Tibial nerve (tissue), 4 donors: ENCODE measurements at places on chromosomes 5 and 9.
A peak's percentile ranks its signal among the peaks of the same experiment; 100 is the strongest.

DNA sequence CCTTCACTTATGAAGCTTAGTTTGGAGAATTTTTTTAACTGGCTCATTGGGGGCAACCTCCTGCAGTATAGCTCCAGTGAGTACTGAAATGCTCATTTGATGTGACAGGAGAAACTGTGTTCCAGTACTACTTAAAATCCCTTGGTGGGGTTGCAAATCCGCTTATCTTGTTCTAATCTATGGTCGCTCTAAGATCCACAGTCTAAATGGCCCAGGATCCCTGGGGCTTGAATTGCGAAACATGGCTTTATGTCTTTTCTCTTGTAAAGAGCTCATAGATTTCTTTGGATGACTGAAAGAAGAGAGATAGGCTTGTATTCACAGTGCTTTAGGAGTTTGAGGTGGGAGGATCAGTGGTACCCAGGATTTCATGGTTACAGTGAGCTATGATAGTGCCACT is 52.7 kb downstream of the ADAMTSL1 start:
- no peak for DNase-seq

DNA sequence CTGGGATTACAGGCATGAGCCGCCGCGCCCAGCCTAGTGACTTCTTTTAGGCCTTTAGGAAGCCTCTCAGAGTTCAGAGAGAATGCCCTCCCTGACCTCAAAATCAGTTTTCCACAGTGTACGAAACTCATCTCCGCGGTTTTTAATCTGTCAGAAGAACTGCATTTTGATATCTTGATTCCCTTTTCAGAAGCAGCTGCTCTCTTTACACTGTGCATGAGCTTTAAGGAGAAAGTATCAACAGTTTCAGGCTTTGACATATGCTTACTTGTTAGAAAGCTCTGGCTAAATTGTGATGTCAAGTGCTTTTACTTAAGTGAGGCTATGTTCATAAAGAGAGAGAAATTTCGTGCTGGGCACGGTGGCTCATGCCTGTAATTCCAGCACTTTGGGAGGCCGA is 74.6 kb downstream of the USP20 start:
- DNase-seq: no peak

DNA sequence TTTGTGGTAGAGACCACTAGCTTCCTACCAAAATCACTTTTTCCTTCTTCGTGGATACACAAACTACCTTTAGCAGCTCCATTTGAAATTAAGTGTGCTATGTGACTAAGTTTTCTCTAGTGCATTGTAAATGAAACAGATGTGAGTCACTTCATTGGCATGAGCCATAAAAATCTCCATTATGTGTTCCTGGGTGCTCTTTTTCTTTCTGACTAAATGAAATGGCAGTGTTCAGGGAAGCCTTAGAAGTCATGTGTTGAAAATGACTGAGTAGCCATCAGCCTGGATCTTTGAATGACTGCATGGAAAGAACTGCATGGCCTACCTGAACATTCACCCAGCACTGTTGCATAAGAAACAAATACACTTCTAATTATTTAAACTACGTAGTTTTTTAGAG is 107.9 kb downstream of the NDUFAF2 start:
- DNase-seq: no peak

DNA sequence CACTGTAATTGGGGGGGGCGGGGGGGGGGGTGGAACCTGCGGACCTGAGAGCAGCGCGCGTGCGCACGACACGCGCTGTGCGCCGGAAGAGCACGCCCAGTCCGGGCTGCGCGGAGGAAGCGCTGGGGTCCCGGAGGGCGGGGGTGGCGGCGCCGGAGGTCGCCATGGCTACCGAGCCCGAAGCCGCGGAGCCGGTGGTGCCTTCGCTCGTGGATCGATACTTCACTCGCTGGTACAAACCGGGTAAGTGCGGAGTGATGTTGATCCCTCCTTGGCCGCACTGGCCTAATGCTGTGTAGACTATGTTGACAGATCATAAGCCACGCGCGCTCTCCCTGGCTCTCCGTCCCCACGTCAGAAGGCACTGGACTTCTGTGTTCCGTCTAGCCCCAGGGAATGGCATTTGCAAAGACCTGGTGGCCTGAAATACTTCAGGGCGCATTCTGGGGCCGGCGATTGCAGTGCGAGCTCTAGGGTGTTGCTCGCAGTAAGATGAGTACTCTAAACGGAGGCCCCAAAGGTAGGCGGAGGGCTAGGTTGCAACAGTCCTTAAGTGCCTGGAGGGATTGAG is at the start of gene ABITRAM:
TSS of gene ABITRAM (plus strand) at position 78 of the 571 bp plus-strand sequence. CDS start at position 165, 87 bp downstream.
- peak; percentile 48 for DNase-seq

GRCh38 chr9:7907551-7908337 is 108.2 kb upstream of the DMAC1 start:
- DNase-seq: no peak

DNA sequence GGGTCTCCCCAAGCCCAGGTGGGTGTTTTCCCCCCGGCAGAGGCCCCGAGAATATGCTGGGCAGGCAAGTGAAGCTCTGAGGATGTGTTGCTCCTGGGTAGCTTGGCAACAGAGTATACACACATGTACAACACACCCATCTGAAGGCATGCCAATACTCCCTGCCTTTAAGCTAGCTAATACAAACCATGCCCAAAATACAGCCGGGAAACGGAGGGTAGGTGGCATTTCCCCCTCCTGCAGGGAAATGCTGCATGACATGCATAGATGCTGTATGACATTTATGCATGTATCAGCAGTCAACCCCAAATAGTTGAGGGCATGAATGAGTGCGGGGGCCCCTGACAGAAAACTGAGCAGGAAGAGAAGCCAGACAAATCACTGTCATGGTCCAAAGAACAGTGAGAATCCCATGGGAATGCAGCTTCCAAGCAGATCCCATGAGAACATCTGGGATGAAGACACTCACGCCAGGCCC is 614.1 kb downstream of the EBF1 start:
- no peak for DNase-seq

- DNase-seq: no peak
Measured at GRCh38 chr9:133779516-133780403, 41.6 kb upstream of the SARDH start.
